ENCODE measurements at places on chromosomes 11 and 22. TPM values are rescaled to one million over a fixed set of nuclear protein-coding genes. Genes with fewer than 3 reads are reported as not detected.

OR8G5 gene
- not detected for polyA plus RNA-seq

OR8D1 gene
- not detected for polyA plus RNA-seq

OLFML1 gene
- polyA plus RNA-seq = 1.8 TPM

APOL4 gene
- 2.8 TPM for polyA plus RNA-seq

UPK3A gene
- polyA plus RNA-seq = 0.15 TPM

CSNK2A3 gene
- polyA plus RNA-seq = 0.98 TPM

KDM4E gene
- not detected for polyA plus RNA-seq

KDELR3 gene
- polyA plus RNA-seq = 7.8 TPM

ZNF408 gene
- polyA plus RNA-seq = 8.5 TPM

YAP1 gene
- 15.2 TPM for polyA plus RNA-seq

NCAM1 gene
- 270 TPM for polyA plus RNA-seq

HTR3B gene
- polyA plus RNA-seq = not detected

CASP1 gene
- 8.6 TPM for polyA plus RNA-seq

LRRC74B gene
- not detected for polyA plus RNA-seq

OR52W1 gene
- polyA plus RNA-seq = not detected

OR8A1 gene
- not detected for polyA plus RNA-seq

CHRM4 gene
- 0.08 TPM for polyA plus RNA-seq

GVQW3 gene
- 0.65 TPM for polyA plus RNA-seq

ELFN2 gene
- 0.04 TPM for polyA plus RNA-seq

MS4A4A gene
- polyA plus RNA-seq = 4.3 TPM

OVCH2 gene
- not detected for polyA plus RNA-seq

MMP13 gene
- not detected for polyA plus RNA-seq
